CD4-positive, alpha-beta T cell (primary cell): ENCODE measurements at places on chromosomes 3 and 15. TPM values are rescaled to one million over a fixed set of nuclear protein-coding genes. Genes with fewer than 3 reads are reported as not detected.

GRCh38 chr3:15831927-15832326 is 34.1 kb upstream of the ANKRD28 start:
- H3K27ac ChIP-seq, result no peak overlapping the region
- H3K4me3 ChIP-seq, result no peak overlapping the region

- no peaks in the 10 kb centered on the region for H3K36me3 ChIP-seq
- H3K27ac ChIP-seq, result no peak overlapping the region
- no peaks in the 10 kb centered on the region for H3K4me1 ChIP-seq
- peak; percentile 13 for DNase-seq
- no peaks in the 10 kb centered on the region for H3K27me3 ChIP-seq
Observed at GRCh38 chr3:27943106-27943505, 221.0 kb upstream of the EOMES start.

- H3K4me1 ChIP-seq, result peaks cover 9% of the 10 kb centered on the region
- H3K4me3 ChIP-seq, result no peak overlapping the region
- DNase-seq, result no peak
Observed at GRCh38 chr3:59542276-59542675, 492.5 kb upstream of the CFAP20DC start.

DNA sequence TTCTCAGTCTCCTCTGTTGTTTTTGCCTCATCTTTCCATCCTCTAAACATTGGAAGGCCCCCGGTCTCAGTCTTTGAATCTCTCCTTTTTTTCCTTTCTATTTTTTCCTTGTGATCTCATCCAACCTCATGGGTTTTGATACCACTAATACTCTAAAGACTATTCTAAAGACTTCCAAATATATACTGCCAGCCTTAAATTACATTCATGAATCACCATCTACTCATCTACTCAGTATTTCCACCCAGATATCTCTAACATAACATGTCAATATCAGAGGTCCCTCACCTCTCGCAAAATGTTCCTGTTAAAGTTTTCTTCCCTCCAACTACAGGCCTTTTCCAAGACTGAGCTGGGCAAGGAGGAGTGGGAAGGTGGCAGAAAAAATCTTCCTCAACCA is 282.5 kb upstream of the TTC14 start:
- H3K36me3 ChIP-seq, result no peaks in the 10 kb centered on the region
- DNase-seq, result no peak
- H3K27me3 ChIP-seq, result no peaks in the 10 kb centered on the region
- no peak overlapping the region for H3K4me3 ChIP-seq
- H3K4me1 ChIP-seq, result no peaks in the 10 kb centered on the region

GRCh38 chr3:127480196-127480954 is 110.2 kb downstream of the TPRA1 start:
- no peak for DNase-seq
- H3K4me1 ChIP-seq, result peaks cover 2% of the 10 kb centered on the region
- no peak overlapping the region for H3K4me3 ChIP-seq
- H3K27me3 ChIP-seq, result peaks cover 13% of the 10 kb centered on the region
- H3K36me3 ChIP-seq, result no peaks in the 10 kb centered on the region

The TJP1 gene
- total RNA-seq, result not detected

DNA sequence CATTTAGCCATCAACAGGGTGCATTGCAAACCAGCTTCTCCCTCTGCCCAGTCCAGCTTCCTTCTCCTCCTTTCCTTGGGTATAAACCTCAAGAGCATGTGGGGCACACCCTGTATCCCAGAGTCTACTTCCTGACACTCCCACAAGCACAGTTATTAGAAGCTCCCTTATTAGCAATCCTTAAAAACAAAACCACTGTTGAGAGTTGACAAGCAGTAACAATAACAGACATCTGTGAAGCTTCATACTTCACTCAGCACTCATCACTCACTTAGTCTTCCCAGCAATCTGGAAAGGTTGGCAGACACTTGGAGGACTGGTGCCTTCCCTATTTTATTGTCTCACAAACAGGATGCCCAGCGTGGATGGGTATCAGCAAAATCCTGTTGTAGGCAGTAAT is 155.5 kb upstream of the PROK2 start:
- DNase-seq, result no peak
- H3K4me1 ChIP-seq, result no peaks in the 10 kb centered on the region
- no peaks in the 10 kb centered on the region for H3K27me3 ChIP-seq
- no peak overlapping the region for H3K27ac ChIP-seq
- H3K4me3 ChIP-seq, result no peak overlapping the region

- no peaks in the 10 kb centered on the region for H3K27me3 ChIP-seq
- no peak overlapping the region for H3K27ac ChIP-seq
- H3K4me1 ChIP-seq, result peaks cover 2% of the 10 kb centered on the region
- H3K36me3 ChIP-seq, result peaks cover 24% of the 10 kb centered on the region
Observed at GRCh38 chr15:63054985-63055384, 12.4 kb downstream of the TPM1 start.

DNA sequence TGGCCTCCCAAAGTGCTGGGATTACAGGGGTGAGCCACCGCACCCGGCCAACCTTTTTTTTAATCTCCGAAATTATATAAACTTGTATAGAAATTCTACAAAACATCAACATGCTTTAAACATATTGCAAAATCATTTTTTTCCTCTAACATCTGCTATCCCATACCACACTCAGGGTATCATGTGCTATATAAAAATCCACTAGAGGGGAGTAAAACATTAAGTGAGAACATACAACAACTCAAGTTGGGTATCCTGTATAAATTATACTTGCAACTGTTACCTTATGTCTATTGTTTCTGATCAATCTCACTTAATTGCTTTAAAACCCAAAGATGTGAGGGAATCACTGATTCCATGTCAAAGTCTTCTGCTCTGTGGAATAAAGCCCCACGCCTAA is 71.9 kb upstream of the FBN1 start:
- H3K27ac ChIP-seq, result no peak overlapping the region
- H3K4me3 ChIP-seq, result no peak overlapping the region
- DNase-seq, result no peak
- no peaks in the 10 kb centered on the region for H3K4me1 ChIP-seq
